ENCODE measurements at places on chromosomes 7 and 10.

DNA sequence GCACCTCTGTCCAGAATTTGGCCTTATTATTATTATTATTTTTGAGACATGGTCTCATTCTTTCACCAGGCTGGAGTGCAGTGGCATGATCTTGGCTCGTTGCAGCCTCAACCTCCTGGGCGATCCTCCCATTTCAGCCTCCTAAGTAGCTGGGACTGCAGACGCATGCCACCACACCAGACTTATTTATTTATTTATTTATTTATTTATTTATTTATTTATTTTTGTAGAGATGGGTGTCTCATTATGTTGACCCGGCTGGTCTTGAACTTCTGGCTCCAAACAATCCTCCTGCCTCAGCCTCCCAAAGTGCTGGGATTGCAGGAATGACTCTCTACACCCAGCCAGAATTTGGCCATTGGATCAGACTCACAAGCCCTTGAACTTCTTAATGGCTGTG lies 6.4 kb downstream of the BLNK start:
- DNase-seq, result no peak

DNA sequence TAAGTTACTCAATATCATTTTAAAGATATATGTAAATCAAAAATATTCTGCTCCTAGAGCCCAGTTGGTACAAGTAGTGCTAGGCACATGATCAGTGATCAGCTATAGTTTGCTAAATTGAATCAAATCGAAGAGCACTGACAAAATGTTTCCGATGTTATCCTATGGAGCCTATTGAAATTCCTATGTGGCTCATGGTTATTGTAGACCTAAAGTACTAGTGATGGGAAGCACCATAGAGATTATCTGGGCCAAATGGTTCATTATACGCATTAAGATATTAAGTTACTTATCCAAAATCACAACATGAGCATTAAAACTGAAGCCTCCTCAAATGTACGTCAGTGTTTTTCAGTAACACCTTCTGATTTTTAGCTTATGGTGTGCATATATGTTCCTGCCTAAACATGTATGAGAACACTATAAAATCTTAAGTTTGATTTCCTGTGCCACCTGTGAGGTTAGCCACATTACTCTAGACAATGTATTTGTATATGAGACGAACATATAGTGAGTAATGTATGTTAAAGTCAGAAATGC lies 103.2 kb downstream of the IQUB start:
- no peak for DNase-seq

DNA sequence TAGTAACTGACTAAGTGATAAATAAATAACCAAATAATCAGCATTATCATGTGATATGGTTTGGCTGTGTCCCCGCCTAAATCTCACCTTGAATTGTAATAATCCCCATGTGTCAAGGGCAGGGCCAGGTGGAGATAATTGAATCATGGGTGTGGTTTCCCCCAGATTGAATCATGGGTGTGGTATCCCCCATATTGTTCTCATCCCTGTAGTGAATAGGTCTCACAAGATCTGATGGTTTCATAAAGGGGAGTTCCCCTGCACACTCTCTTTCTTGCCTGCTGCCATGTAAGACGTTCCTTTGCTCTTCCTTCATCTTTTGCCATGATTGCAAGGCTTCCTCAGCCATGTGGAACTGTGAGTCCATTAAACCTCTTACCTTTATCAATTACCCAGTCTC lies 72.1 kb upstream of the NRP1 start:
- no peak for DNase-seq

DNA sequence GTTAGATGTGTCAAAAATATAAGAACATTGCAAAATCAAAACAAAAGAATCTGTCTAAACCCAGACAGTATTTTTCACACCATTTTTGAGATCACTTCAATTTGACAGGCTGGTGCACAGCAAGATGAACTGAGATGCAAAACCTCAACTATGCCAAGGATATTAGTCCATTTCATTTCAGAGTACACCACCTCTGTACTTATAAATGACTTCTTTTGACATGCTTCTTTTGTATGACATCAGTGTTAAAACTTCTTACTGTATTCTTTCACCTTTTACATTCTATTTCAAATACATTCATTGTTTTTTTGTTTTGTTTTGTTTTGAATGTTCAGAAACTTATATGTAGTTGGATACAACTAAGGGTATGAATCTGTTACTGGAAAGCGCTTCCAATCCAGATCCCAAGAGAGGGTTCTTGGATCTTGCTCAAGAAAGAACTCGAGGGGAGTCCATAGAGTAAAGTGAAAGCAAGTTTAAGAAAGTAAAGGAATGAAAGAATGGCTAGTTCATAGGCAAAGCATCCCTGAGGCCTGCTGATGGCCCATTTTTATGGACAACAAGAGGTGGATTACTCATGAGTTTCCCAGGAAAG lies 23.5 kb upstream of the GPR141 start:
- DNase-seq, result no peak

DNA sequence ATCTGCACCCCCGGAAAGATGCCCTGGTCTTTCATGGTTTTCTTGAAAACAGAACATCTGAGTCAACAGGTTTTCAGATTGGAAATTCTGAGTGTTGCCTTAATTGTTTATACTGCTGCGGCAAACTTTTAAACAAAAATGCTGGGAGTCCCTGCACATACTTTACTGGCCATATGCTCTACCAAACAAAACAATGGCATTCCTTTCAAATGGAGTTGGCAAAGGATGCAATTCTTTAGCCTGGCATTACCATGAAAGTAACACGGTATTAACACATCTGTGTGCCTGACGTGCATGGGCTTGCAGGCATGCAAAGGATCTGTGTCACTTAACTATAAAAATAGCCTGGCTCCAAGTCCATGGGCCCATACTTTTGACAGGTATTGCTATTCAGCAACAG lies 4.2 kb downstream of the INHBA start:
- no peak for DNase-seq

GRCh38 chr7:55092186-55092974 lies 73.6 kb downstream of the EGFR start:
- no peak for DNase-seq

GRCh38 chr10:103054621-103055020 lies 136.5 kb downstream of the CNNM2 start:
- no peak for DNase-seq

- no peak for DNase-seq
Observed at GRCh38 chr7:144517749-144518148, 114.3 kb upstream of the NOBOX start.

- no peak for DNase-seq
Observed at GRCh38 chr7:23261843-23262452, 15.4 kb downstream of the GPNMB start.

- no peak for DNase-seq
Observed at GRCh38 chr7:115097175-115097671, 175.3 kb downstream of the MDFIC start.

DNA sequence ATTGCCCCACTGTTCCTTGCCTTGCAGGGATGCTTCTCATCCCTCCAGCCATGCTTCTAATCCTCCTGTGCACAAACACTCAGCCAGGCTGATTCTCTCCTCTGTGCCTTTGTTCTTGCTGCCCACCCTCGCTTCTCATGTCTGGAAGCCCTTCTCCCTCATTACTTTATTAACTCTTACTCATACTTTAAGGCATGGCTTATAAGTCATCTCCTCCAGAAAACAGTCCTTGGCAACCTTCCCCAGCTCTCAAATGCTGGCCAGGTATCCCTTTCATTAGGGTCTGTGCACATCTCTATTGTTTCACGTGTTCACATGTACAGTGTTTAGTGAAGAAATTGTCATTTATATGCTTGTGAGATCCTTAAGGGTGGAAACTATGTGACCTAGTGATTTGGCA lies 62.9 kb downstream of the ITGB8 start:
- DNase-seq, result no peak

GRCh38 chr7:132199626-132200025 lies 376.6 kb downstream of the PLXNA4 start:
- no peak for DNase-seq

DNA sequence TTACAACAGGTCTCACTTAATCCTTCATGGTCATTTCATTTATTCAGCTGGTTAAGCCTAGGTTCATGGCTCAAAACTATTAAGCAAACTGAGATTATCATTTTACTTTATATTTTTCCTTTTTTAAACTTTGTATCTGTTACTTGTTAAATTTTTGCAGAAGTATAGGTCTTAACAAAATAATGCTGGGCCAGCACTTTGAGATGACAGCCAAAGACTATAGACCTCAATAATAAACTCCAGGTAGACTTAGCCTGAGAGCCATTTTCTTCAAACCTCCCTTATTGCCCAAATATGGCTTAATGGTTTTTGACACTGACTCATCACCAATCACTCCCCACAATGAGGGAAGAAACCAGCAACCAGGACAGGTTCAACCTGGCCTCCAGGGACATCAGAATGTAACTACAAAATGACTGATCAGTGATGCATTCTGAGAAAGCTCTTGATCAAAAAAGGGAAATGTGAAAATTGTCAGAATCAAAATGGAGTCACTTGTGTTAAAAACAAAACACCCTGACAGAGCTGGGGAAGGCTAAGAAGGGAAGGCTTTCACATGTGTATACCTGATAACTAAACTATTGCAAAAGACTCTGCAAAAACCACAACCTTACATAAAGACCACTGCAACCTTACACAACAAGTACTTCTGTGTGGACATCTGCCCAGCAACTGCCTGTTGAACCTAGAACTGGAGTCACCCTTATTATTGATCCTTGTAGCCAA lies 2.1 kb upstream of the CCDC126 start:
- DNase-seq, result no peak

- DNase-seq, result no peak
Observed at GRCh38 chr7:45663167-45663921, 89.2 kb downstream of the ADCY1 start.

DNA sequence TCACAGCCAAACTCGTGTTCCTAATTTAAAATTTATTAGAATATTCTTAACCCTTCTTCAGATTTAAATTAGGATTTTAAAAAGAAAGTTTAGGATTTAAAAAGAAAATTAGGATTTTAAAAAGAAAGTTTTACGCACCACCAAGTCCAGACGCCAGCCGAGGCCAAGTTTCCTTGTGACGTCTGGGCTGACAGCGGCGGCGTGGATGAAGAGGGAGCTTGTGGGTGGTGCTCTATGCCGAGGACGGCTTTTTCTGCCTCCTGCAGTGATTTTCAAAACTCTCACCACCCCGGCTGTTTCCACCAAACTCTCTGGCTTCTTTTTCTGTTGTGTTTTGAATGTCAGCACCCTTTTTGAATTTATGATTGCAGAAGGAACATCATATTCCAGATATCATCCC lies 252.9 kb downstream of the DNAJB6 start:
- DNase-seq, result no peak

DNA sequence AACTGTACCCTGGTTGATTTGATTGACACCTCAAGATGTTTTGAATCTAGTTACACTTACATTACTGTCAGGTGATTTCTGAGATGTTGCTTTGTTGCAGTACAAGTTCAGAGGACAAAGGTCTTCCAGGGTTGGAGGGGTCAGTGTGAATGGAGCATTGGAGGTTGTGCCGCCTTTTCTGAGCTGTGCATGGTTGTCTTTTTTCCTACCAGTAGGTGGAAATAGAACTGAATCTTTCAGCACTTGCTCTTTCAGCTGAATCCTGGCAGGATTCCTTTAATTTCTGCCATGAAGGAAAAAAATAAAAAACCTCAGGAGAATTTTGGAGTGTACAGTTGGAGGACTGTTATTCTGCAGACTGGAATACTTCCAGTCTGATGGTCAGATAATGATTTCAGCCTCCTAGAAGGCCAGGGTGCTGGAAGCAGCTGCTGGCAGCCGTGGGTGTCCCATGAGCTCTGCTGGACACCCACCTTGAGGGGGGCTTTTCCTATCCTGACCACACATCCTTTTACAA lies 82.7 kb downstream of the PLCE1 start:
- DNase-seq, result peak; percentile 11

DNA sequence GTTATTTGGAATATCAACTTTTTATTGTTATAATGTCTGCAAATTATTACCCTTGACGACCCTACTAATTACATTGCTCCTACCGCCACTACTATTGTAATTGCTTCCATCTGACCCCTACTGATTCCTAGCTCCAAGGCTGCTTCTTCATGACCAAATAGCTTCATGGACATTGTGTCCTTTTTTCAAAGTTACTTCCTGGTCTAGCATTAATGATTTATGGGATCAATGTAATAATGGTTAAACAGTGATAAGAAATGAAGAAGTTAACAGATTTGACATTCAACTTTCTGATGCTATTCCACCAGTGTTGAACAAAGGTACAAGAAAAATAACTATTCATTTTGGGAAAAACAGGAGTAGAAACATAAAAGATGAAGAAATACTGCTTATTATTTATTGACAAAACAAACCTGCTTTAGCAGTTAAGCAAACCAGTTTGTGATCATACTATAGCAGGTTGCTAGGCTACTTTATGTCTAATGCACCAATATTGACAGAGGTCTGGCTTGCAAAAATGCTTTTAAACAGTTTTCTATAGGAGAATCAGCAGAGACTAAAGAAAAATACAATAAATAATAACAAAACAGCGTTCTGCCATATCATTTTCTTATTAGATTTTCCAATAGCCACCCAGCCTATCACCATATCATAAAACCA lies 125.8 kb downstream of the PCLO start:
- peak; percentile 46 for DNase-seq

DNA sequence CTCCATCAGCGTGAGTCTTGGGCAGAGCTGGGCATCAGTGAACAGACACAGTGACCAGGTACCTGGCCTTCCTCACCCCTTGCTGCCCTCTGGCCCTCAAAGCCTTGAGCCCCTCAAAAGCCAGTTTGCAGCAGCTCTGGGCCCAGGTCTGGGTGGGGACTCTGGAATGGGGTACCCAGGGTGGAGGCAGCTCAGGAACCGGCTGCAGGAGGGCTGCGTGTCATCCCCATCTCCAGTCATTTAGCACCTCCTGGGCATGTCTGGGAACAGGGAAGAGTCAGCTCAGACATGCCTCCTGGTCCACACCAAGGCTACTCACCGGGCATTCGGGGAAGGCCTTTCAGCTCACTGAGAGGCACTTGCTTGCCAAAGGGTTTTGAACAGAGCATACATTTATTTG lies 503.3 kb downstream of the TCERG1L start:
- no peak for DNase-seq

GRCh38 chr10:42875798-42876341 lies 93.3 kb downstream of the BMS1 start:
- no peak for DNase-seq

DNA sequence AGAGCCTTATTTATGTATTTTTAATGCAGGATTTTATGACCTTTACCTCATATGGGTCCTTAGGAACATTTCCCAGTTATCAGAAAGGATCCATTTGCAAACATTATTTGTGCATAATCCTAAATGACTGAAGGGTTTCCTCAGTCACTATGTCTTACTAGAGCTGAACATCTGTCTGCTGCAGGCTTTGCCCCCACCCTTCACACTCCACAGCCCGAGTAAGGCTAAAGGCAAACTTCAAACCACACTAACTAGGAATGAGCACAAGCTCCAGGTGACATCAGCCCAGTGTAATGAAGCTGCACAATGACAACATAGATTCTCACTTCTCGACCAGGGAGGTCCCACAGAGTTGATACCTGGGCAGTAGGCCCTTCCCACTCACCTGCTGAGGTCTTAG lies 491.3 kb upstream of the MKI67 start:
- DNase-seq, result no peak

Data from LNCaP clone FGC (cell line).